ENCODE measurements at places on chromosomes 2 and 18.

GRCh38 chr2:155308367-155309009 lies 610.0 kb downstream of the KCNJ3 start:
- no peak overlapping the region for H3K27ac ChIP-seq
- H3K36me3 ChIP-seq: no peaks in the 10 kb centered on the region
- H3K27me3 ChIP-seq: no peaks in the 10 kb centered on the region
- H3K4me1 ChIP-seq: no peaks in the 10 kb centered on the region
- DNase-seq: no peak

GRCh38 chr2:205218056-205218455 lies 464.2 kb upstream of the NRP2 start:
- no peak overlapping the region for H3K27ac ChIP-seq
- no peak overlapping the region for H3K4me3 ChIP-seq
- H3K27me3 ChIP-seq: no peaks in the 10 kb centered on the region
- no peak for DNase-seq
- peaks cover 2% of the 10 kb centered on the region for H3K4me1 ChIP-seq

- H3K4me3 ChIP-seq: no peak overlapping the region
- no peaks in the 10 kb centered on the region for H3K4me1 ChIP-seq
- H3K36me3 ChIP-seq: no peaks in the 10 kb centered on the region
- DNase-seq: no peak
Observed at GRCh38 chr2:68516051-68516955, 48.9 kb downstream of the APLF start.

DNA sequence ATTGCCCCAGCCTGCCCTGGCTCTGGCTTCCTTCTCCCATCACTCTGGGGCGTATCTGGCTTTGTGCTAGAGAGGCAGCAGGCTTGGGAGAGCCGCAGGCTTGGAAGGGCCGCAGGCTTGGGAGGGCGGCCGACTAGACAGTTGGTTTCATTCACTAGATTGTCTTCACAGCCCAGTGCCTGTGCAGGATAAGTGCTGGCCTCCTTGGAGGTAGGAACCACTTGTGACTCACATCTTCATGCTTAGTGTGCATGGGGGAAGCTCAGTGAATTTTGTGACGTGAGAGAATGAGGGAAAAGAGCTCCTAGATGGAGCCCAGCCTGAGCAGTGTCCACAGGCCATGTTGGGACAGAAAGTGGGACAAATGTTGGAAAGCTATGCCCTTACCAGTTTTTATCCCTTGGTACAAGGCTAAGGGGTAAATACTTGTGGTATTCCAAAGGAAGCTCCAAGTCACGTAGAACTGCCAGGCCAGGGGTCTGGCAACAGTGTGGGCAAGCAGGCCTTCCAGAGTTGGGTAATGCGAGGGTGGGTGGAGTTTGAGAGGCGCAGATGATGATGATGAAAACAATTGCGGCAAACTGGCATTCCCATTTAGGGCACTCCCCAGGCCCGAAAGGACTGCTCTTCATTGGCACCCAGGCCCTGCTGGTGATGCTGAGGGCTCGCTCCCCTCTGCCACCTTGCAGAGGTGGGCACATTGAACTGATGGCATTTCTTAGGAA lies 100.1 kb downstream of the DDX1 start:
- H3K27me3 ChIP-seq: peaks cover 23% of the 10 kb centered on the region
- no peak for DNase-seq
- no peak overlapping the region for H3K27ac ChIP-seq

- peaks cover 9% of the 10 kb centered on the region for H3K4me1 ChIP-seq
- no peak overlapping the region for H3K4me3 ChIP-seq
- H3K27ac ChIP-seq: no peak overlapping the region
Observed at GRCh38 chr2:85988914-85989270, 100.1 kb upstream of the ST3GAL5 start.

GRCh38 chr2:220106065-220106464 lies 478.6 kb downstream of the SLC4A3 start:
- H3K4me3 ChIP-seq: no peak overlapping the region
- H3K4me1 ChIP-seq: peaks cover 13% of the 10 kb centered on the region
- DNase-seq: no peak
- H3K36me3 ChIP-seq: no peaks in the 10 kb centered on the region

Measured in mesenchymal stem cell (in vitro differentiated cells and primary cell).